ENCODE measurements at places on chromosomes 16 and 17.

DNA sequence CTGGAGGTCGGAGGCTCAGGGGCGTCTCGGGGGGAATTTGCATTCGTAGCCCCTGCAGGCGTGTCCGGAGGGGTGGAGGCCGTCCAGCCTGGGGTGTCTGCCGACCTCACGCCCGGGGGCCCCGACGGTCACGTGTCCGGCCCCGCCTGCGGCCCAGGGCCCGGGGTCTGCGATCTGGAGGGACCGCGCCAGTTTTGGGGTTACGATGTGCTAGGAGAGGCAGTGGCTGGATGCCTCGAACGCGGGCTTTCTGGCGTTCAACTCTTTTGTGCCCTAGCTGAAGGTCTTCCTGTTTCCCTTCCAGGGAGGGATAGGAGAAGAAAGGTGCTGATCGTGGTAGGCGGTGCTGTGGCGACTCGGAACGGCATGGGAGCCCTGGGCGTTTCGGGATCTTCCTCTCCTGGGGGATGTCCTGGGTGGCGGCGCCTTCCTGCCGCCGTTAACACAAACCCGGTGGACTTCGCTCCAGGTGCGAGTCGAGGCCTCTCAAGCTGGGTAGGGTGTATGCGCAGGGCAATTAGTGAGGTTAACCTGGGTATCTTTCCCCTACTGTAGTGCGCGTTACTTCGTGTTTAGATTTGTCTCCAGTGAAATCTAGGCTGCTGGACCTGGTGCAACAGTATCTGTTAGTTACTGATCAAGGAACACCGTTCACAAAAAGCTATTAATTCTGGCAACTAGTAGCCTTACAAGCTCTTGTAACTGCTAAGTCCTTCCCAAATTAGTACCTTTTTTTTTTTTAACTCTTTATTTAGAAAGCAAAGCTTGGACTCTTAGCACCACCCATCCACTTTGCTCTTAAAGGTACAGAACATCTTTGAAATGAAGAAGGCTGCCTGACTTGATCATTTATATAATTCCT, 1.3 kb downstream of the AKAP1 start:
- no peak for DNase-seq

GRCh38 chr16:53955221-53955875, 251.4 kb downstream of the FTO start:
- DNase-seq: no peak

GRCh38 chr17:64276961-64277505, 14.0 kb upstream of the TEX2 start:
- DNase-seq: no peak

- DNase-seq: no peak
These were observed 74.6 kb downstream of the TMC6 start for GRCh38 chr17:78053777-78054468.

DNA sequence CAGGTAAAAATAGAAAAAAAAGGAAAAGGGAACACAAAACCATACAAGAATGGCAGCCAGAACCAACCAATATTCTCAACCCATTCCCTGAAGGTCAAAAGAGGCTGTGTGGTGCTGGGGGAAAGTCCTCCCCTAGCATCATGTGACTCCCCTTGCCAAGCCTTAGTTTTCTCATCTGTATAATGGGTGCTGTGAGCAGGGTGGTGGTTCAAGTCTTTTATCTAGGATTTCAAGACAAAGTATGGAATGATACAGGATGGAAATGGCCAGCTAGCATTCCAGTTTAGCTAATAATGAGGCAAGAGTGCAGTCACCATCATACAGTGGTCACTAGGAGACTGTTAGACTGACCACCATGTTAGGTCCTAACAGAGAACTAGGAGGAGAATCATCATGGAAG, 20.7 kb downstream of the PSMB3 start:
- DNase-seq: no peak

GRCh38 chr17:12992676-12993075, 25.2 kb downstream of the ELAC2 start:
- DNase-seq: no peak

GRCh38 chr17:5068236-5068635, 10.0 kb upstream of the ZFP3 start:
- no peak for DNase-seq

DNA sequence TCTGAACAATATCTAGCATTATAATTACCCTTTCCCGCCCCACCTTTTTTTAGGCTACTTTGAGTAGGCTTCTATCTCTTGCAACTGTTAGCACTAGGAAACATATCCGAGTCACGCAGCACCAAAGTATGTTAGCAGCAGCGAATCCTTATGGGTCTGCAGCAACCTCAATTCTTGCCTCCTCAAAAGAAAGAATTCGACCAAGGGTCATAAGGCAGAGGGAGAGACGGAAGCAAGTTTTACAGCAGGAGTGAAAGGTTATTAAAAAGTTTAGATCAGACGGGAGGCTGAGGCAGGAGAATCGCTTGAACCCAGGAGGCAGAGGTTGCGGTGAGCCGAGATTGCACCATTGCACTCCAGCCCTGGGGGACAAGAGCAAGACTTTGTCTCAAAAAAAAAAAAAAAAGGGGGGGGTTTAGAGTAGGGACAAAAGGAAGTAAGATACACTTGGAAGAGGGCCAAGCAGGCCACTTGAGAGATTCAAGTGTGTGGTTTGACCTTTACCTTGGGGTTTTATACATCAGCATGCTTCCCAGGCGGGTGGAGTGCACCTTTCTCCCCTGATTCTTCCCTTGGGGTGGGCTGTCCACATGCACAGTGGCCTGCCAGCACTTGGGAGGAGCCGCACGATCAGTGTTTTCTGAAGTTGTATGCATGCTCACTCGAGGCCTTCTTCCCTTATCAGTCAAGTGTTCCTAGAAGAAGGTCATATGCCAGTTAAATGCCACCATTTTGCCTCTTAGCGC, 67.7 kb downstream of the HLF start:
- DNase-seq: no peak

DNA sequence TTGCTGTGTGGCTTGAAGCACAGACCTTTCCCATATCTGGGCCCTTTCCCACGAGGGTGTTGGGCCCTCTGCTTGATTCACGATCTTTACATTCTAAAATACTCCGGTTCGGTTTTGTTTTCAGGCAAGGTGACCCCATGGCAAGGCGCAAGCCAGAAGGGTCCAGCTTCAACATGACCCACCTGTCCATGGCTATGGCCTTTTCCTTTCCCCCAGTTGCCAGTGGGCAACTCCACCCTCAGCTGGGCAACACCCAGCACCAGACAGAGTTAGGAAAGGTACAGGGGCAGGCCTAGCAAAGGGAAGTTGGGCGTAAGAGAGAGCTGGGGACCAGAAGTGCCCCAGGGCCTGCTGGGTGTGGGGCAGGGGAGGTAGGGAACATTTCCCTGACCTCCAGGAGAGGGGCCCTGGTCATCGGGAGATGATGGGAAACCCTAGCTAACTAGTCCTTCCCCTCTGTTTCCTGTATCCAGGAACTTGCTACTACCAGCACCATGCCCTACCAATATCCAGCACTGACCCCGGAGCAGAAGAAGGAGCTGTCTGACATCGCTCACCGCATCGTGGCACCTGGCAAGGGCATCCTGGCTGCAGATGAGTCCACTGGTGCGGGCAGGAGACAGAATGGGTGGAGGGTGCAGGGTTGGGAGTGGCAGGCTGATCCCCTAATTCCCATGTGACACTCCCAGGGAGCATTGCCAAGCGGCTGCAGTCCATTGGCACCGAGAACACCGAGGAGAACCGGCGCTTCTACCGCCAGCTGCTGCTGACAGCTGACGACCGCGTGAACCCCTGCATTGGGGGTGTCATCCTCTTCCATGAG, 1.4 kb downstream of the ALDOA start:
- no peak for DNase-seq

DNA sequence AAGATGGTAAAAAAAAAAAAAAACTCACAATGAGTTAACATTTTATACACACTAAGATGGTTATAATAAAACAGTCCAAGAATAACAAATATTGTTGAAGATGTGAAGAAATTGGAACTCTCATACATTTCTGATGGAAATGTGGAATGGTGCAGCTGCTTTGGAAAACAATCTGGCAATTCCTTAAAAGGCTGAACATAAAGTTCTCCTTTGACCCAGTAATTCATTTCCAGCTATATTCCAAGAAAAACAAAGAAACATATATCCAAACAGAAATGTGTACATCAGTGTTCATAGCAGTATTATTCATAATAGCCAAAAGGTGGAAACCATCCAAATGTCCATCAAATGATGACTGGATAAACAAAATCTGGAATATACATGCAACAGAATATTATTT, 97.3 kb upstream of the NETO2 start:
- DNase-seq: no peak

GRCh38 chr17:17018612-17019429, 23.4 kb upstream of the MPRIP start:
- DNase-seq: no peak

GRCh38 chr17:44768505-44769142, 9.8 kb downstream of the ADAM11 start:
- DNase-seq: no peak

GRCh38 chr16:67862623-67863583, 9.9 kb upstream of the EDC4 start:
- DNase-seq: no peak

DNA sequence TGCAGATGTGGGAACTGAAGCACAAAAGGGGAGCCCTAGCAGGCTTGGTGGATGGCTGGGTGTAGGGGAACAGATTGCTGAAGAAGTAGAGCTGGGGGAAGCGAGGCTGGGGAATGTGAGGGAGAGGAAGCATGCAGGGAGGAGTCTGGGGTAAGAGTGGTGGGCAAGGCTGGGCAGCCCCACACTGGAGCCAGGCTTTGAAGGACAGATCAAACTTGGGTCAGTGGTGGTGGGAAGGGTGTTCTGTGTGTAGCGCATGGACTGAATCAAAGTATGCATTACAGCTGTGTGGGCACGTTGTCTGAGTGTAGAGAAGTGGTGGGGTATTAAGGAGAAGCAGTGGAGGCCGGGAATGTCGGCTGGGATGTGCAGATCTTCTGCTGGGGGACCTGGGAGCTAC, 116.0 kb downstream of the CYLD start:
- no peak for DNase-seq

DNA sequence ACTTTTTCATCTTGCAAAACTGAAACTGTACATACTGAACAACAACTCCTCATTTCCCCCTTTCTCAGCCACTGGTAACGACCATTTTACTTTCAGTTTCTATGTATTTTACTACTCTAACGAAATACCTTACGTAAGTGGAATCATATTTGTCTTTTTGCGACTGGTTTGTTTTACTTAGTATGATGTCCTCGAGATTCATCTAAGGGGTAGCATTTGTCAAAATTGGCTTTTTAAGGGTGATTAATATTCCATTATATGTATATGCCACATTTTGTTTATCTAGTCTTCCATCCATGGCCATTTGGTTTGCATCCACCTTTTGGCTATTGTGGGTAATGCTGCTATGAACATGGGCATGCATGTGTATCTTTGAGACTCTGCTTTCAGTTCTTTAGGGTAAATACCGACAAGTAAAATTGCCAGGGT, 10.4 kb downstream of the KPNB1 start:
- no peak for DNase-seq

- DNase-seq: no peak
These were observed 43.6 kb downstream of the C16orf95 start for GRCh38 chr16:87273471-87274030.

DNA sequence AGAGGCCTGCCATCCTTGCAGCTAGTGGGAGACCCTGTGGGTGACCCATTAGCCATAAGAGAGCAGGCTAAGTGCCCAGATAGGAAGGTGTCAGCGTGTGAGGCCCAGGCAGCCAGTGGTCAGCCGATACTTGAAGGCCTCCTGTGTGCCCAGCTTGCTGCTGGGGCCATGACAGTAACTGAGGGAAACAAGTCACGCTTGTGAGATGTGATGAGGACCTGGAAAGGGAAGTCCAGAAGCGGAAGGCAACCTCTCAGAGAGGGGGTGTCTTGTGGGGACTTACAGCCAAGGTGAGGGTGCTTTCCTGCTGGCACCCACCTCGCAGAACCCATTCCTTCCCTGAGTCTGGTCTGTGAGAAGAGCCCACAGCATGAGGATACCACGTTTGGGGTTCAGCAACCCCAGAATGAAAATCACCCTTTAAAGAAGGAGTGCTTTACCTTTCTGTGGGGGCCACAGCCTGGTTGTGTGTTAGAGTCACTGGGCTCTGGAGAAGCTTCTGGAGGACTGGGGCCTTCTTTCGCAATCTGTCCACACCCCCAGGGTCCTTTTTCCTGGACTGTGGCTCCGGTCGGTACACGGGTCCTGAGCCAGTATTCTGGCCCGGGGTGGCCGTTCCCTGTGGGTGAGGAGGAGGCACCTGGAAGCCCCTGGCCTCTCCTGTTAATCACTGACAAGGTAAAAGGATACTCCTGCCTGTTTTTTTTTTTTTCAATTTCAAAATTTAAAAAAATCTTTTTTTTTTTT, 53.9 kb downstream of the PLCG2 start:
- DNase-seq: no peak

- no peak for DNase-seq
These were observed 196.8 kb downstream of the NTN1 start for GRCh38 chr17:9218064-9218635.

GRCh38 chr16:2064368-2064945, 16.7 kb downstream of the TSC2 start:
- DNase-seq: no peak

DNA sequence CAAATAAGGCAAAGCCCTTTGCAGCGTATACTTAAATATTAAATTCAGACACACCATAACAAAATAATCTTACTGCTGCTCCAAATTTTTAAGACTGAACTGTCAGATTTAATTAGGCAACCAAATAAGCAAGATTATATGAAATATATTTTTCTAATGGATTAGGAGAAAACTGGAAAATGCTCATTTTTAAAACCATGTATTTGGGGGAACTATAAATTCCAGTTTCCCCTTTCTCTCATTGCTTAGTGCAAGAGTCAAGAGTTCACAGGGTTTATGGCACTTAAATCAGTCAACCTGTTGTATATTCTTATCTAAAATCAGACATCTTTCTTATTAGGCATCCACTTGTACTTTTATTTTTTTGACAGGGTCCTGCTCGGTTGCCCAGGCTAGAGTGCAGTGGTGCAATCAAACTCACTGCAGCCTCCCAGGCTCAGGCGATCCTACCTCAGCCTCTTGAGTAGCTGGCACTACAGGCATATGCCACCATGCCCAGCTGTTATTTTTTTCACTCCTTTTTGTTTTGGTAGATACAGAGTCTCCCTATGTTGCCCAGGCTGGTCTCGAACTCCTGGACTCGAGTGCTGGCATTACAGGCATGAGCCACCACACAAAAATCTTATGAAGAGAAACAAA, 2.1 kb upstream of the KANSL1 start:
- no peak for DNase-seq

GRCh38 chr16:54282202-54282927, 4.2 kb downstream of the IRX3 start:
- DNase-seq: no peak

GRCh38 chr17:45021607-45022287, 29.7 kb downstream of the DCAKD start:
- no peak for DNase-seq
